ENCODE measurements at places on chromosomes 11 and 22.
A peak's percentile ranks its signal among the peaks of the same experiment; 100 is the strongest.

GRCh38 chr22:48581796-48582469 lies 1245.7 kb downstream of the BRD1 start:
- DNase-seq: no peak

GRCh38 chr11:74449369-74449931 lies 17.9 kb downstream of the KCNE3 start:
- peak; percentile 66 for DNase-seq

GRCh38 chr11:100883830-100884229 lies 196.7 kb downstream of the ARHGAP42 start:
- DNase-seq: no peak

DNA sequence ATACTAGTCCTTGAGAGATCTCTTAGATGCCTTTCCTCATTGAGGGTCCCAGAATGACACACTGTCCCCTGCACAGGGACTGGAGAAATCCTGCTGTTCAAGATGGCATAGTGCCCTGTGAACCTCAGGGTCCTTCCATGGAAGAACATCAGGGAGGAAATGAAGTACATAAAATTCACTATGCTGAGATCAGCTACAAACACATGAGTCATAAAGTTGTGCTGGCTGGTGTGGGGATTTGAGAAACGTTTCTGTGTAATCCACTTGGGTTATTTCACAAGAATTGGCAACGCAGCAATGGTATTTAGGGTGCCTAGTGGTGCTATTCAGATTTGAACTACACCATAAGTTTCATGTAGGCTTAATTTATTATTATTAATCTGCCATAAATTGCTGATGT lies 174.4 kb downstream of the MAML2 start:
- peak; percentile 88 for DNase-seq

- DNase-seq: no peak
These were observed 4.1 kb upstream of the KCNJ1 start for GRCh38 chr11:128871168-128871610.

- DNase-seq: no peak
These were observed 942.0 kb downstream of the DLG2 start for GRCh38 chr11:84685149-84685548.

GRCh38 chr11:66967670-66968425 lies 7.3 kb upstream of the C11orf86 start:
- DNase-seq: peak; percentile 81

DNA sequence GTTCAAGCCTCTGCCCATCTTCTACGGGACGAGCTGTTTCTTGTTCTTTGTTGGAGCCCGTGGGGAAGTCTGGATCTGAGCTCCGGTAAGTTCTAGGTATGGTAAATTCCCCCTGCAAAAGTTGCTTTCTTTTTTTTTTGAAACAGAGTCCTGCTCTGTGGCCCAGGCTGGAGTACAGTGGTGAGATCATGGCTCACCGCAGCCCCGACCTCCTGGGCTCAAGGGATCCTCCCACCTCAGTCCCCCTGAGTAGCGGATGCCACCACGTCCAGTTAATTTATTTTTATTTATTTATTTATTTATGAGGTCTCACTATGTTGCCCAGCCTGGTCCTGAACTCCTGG lies 35.5 kb upstream of the MOB2 start:
- no peak for DNase-seq

DNA sequence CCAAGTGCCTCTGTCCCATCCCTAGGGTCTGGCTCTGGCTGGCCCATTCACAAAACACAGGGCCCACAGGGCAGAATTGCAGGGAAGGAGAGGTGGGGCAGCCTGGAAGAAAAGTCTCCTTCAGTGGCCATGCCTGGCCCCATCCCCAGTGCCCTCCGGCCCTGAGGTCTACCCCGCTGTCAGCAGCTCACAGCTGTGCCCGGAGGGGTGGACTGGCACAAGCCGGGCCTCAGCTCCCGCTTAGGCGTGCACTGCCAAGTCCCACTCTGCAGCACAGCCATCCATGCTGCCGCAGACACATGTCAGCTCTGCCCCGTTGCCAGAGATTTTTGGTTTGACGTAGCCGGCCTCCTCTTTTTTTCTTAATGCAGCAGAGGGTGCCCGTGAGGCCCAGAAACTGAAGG lies 3.9 kb upstream of the SCN2B start:
- DNase-seq: no peak

GRCh38 chr11:126284829-126285228 lies 1.9 kb downstream of the TIRAP start:
- peak; percentile 85 for DNase-seq

GRCh38 chr11:119545978-119546915 lies 123.3 kb upstream of the THY1 start:
- no peak for DNase-seq

- DNase-seq: no peak
These were observed 13.7 kb upstream of the CTTN start for GRCh38 chr11:70384566-70385152.

- no peak for DNase-seq
These were observed 37.8 kb downstream of the STIM1 start for GRCh38 chr11:3893311-3893710.
